H9 (cell line): ENCODE measurements at places on chromosomes 12 and 14. TPM values are rescaled to one million over a fixed set of nuclear protein-coding genes. Genes with fewer than 3 reads are reported as not detected.
A peak's percentile ranks its signal among the peaks of the same experiment; 100 is the strongest.

GRCh38 chr14:53951243-53951626 is 5.4 kb downstream of the BMP4 start:
- no peak for DNase-seq

- no peak for DNase-seq
Observed at GRCh38 chr12:9115731-9116559, at the start of gene A2M. A2M (minus strand) TSS chr12:9115919; CDS start chr12:9115849, 70 bp downstream.

DNA sequence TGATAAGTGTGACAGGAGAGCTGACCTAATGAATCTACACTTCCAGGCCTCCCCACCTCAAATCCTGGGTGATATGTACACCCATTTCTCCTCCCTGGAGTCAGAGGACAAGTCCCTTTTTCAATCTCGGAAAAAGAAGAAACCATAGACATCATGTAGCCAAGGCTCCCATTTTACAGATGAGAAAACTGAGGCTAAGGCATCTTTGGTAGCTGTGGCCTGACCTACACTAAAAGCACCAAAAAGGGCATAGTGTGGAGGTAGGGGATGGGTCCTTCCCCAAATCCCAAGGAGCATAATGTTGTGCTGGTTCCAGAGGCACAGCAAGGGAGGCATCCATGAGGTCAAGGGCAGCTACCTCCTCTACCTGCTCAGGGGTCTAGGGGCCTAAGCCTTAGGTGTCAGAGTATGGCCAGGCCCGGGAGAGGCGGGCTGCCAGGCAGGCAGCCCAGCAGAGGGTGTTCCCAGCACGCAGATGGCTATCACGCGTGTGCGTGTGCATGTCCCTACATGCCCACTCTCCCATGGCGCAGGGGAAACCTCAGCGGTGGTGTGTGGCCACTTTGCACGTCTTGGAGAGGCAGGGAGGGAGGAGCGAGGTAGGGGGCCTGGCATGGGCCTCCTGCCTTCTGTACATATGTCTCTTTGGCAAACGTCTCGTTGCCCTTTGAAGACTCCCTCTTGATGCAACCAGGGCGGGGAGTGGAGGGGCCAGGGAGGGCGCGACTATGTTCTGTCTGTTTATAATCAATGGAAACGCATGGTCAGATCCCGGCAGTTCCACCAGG is 2.5 kb downstream of the PGF start:
- DNase-seq: no peak

GRCh38 chr12:57097554-57097835 is 8.6 kb downstream of the NAB2 start:
- no peak for DNase-seq

DNA sequence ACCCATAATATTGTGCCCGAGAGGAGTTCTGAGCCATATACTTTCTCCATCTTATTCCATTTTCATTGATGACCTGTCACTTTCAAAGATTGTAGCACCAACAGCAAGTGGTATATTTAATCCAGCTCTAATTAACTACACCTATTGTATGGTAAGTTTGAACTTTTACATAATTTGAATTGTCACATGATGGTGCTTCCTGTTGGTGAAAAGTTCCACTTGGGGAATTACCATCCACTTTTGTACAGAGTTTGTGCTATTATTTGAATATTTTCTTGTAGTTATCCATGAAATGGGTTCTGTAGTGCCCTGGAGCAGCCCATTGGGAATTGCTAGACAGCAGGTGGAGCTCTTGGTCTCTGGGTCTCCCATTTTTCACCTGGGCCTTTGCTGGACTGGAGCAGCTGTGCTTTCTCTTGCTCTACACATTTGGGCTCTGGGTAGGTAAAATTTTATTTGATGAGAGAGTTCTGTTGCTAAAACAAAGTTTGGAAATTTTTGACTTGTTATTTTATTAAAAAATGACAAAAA is 3.0 kb downstream of the SMCO3 start:
- peak; percentile 47 for DNase-seq

GALNT16 gene
- 2.3 and 3.0 TPM in 2 replicates for total RNA-seq

ADAM21 gene
- total RNA-seq: 0.09 TPM in 1 of 2 replicates, not detected in the other

RASSF9 gene
- 0.04 TPM in 2 replicates for total RNA-seq

PTCSC3 gene
- not detected in 2 replicates for total RNA-seq

SLC25A21 gene
- 5.8 and 7.1 TPM in 2 replicates for total RNA-seq
